Renal pelvis (tissue), 12 donors: ENCODE measurements at places on chromosomes 4 and X. TPM values are rescaled to one million over a fixed set of nuclear protein-coding genes. Genes with fewer than 3 reads are reported as not detected.

- no peak for DNase-seq
These were observed 127.7 kb downstream of the ASB9 start for GRCh38 chrX:15142084-15142715.

DNA sequence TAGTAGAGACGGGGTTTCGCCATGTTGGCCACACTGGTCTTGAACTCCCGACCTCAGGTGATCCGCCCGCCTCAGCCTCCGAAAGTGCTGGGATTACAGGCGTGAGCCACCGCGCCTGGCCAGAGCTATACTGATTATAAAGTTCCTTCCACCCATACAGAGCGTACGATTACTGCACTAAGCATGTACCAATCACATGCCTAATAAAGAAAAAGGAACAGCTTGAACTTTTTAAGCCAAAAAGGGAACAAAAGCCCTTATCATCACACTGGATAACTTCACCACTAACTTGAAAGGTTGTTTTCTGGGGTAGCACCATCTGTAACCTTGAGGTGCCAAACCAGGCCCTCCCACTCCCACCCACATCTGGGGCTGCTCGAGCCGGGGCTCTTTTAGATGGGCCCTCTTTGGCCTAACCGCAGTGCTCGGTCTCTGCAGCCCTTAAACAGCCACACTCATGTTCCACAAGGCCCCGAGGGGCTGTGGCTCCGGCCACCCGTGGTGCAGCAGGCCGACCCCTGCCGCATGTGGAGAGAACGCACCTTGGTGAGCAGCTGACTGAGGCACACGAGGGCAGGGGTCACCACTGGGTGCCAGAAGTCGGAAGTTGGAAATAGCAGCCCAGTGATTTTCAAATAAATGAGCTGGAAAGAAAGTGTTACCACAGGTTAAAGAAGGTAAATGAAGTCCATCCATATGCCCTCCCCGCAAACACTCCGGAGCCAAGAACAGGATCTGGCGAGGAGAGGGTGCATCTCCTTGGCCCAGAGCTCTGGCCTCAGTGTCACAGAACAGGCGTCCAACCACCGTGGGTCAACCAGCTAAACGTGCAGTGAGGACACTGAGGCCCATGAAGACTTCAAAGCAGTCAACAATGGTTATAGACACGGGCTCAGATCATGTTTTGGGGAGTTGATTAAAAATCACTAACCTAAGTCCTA is 18.4 kb downstream of the NOP14 start:
- DNase-seq = no peak

GRCh38 chr4:159856451-159856850 is 753.6 kb downstream of the RAPGEF2 start:
- no peak for DNase-seq

PRRG1 gene
- 17.8 TPM for polyA plus RNA-seq

- no peak for DNase-seq
These were observed 608.8 kb upstream of the EPHA5 start for GRCh38 chr4:66279084-66279483.
